Progenitor cell of endocrine pancreas (in vitro differentiated cells): ENCODE measurements at places on chromosomes 1 and 21. TPM values are rescaled to one million over a fixed set of nuclear protein-coding genes. Genes with fewer than 3 reads are reported as not detected.

DNA sequence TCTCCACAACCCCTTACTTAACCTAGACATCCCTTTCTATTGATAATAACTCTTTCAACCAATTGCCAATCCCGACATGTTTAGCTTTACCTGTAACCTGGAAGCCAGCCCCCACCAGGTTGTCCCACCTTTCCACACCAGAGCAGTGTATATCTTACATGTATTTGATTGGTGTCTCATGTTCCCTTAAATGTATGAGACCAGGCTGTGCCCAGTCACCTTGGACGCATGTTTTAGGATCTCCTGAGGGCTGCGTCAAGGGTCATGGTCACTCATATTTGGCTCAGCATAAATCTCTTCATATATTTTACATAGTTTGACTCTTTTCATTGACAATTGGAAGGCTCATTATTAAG, 5.3 kb upstream of the SLC19A1 start:
- H3K36me3 ChIP-seq, result no peaks in the 10 kb centered on the region
- H3K4me3 ChIP-seq, result no peak overlapping the region
- peaks cover 24% of the 10 kb centered on the region for H3K27me3 ChIP-seq
- peak overlapping the region; percentile 34 for H3K27ac ChIP-seq

- no peaks in the 10 kb centered on the region for H3K27me3 ChIP-seq
- H3K4me3 ChIP-seq, result no peak overlapping the region
- no peak for DNase-seq
- H3K27ac ChIP-seq, result no peak overlapping the region
- no peaks in the 10 kb centered on the region for H3K36me3 ChIP-seq
- H3K4me1 ChIP-seq, result peaks cover 3% of the 10 kb centered on the region
Measured at GRCh38 chr21:21851205-21851604, 853.0 kb downstream of the NCAM2 start.

TBX15 gene
- total RNA-seq, result not detected in 2 replicates

C1orf105 gene
- total RNA-seq, result not detected in 2 replicates

DNA sequence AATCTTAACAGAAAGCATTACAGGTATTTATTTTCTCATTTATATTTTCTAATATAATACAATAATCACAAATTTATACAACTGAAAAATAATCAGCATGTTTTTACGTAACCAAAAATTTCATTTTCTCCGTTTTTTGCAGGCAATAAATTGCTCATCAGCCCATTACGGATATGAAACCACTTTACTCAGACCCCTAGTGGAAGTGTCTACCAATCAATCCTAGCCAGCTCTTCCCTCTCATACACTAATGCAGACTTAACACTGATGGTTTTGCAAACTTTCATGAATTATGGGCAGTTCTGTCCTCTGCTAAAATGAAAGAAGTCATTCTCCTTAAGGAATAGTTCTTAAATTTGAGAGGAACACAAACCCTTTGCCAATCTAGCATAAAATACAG, 124.7 kb downstream of the EIF4G3 start:
- peaks cover 21% of the 10 kb centered on the region for H3K36me3 ChIP-seq
- H3K27ac ChIP-seq, result no peak overlapping the region
- H3K27me3 ChIP-seq, result no peaks in the 10 kb centered on the region

GRCh38 chr1:156953571-156953970, 33.1 kb downstream of the LRRC71 start:
- H3K4me1 ChIP-seq, result no peaks in the 10 kb centered on the region
- no peak overlapping the region for H3K27ac ChIP-seq
- H3K4me3 ChIP-seq, result no peak overlapping the region
- H3K27me3 ChIP-seq, result no peaks in the 10 kb centered on the region
- no peak for DNase-seq

GRCh38 chr1:185241127-185241526, 75.9 kb downstream of the IVNS1ABP start:
- no peak for DNase-seq
- H3K4me1 ChIP-seq, result peaks cover 2% of the 10 kb centered on the region

GRCh38 chr21:27954543-27955165, 987.8 kb upstream of the ADAMTS5 start:
- no peaks in the 10 kb centered on the region for H3K27me3 ChIP-seq
- peaks cover 4% of the 10 kb centered on the region for H3K4me1 ChIP-seq
- no peaks in the 10 kb centered on the region for H3K36me3 ChIP-seq
- no peak overlapping the region for H3K27ac ChIP-seq

NPPA gene
- total RNA-seq, result not detected in 2 replicates

- no peaks in the 10 kb centered on the region for H3K36me3 ChIP-seq
- DNase-seq, result no peak
- no peak overlapping the region for H3K27ac ChIP-seq
- no peaks in the 10 kb centered on the region for H3K27me3 ChIP-seq
Measured at GRCh38 chr1:118214866-118215265, 29.8 kb upstream of the SPAG17 start.

NR1I3 gene
- total RNA-seq, result not detected in 2 replicates

SELP gene
- total RNA-seq, result not detected in 2 replicates

- H3K4me3 ChIP-seq, result no peak overlapping the region
- H3K4me1 ChIP-seq, result no peaks in the 10 kb centered on the region
- H3K27me3 ChIP-seq, result no peaks in the 10 kb centered on the region
- H3K27ac ChIP-seq, result no peak overlapping the region
Measured at GRCh38 chr1:243447347-243447746, 191.5 kb downstream of the SDCCAG8 start.

TMEM269 gene
- total RNA-seq, result 0.42 and 0.48 TPM in 2 replicates

GRCh38 chr1:210527091-210527490, 198.4 kb downstream of the HHAT start:
- no peak overlapping the region for H3K4me3 ChIP-seq
- DNase-seq, result no peak
- H3K36me3 ChIP-seq, result no peaks in the 10 kb centered on the region

- peak overlapping the region; percentile 54 for H3K27ac ChIP-seq
- H3K27me3 ChIP-seq, result no peaks in the 10 kb centered on the region
- peaks cover 21% of the 10 kb centered on the region for H3K4me1 ChIP-seq
- peak overlapping the region; percentile 24 for H3K4me3 ChIP-seq
Measured at GRCh38 chr1:27144049-27144748, 10.7 kb downstream of the SLC9A1 start.

- H3K4me1 ChIP-seq, result no peaks in the 10 kb centered on the region
- no peaks in the 10 kb centered on the region for H3K27me3 ChIP-seq
- H3K27ac ChIP-seq, result no peak overlapping the region
- DNase-seq, result no peak
- H3K36me3 ChIP-seq, result peaks cover 27% of the 10 kb centered on the region
- no peak overlapping the region for H3K4me3 ChIP-seq
Measured at GRCh38 chr1:220170836-220171526, 77.0 kb downstream of the IARS2 start.

DNA sequence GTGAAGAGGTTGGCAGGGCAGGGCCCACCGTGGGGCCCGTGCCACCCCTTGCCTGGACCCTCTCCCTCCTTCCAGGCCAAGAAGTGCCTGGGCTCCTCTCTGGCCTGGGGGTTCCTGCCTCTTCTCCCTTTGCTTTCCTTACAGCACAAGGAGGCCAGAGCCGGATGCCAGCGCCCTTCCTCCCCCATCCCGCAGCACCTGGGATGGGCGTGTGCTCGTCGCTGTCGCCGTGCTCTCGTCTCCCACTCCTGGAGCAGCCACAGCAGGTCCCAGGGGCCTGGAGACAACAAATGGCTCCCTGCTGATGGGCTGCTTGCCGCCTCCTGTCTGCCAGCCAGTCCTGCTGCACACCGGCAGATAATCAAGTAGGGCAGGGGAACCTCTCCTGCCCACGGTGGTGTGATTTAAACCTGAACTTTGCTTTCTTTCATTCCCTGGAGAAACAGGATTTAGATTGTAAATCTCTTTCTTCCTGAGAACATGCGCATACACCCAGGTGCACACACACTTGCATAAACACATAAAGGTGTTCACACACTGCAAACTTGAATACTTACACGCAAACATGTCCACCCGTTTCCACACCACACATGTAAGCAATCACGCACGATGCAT, 50.8 kb upstream of the POU3F1 start:
- DNase-seq, result no peak
- no peaks in the 10 kb centered on the region for H3K4me1 ChIP-seq
- H3K36me3 ChIP-seq, result no peaks in the 10 kb centered on the region
- no peak overlapping the region for H3K27ac ChIP-seq
- no peak overlapping the region for H3K4me3 ChIP-seq

DNA sequence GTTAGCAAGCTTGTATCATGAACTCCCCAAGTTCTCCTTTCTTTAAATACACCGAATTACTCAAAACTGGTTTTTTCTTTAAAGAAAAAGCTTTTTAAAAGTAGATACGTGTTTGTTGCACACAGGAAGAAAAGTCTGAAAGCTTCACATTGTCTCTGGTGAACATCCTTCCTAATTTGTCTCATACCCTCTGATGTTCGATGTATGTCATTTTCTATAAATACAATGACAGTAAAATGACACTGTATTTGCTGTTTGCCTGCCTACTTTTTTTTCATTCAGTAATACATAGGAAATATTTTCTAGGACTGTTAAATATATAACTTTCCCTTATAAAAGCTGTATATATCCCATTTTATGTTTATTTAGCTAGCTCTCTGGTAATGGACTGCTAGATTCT, 153.9 kb downstream of the GALNT2 start:
- no peak overlapping the region for H3K27ac ChIP-seq
- no peak overlapping the region for H3K4me3 ChIP-seq
- H3K36me3 ChIP-seq, result peaks cover 1% of the 10 kb centered on the region

TNFRSF18 gene
- 0.48 TPM in 1 of 2 replicates, not detected in the other for total RNA-seq

DNA sequence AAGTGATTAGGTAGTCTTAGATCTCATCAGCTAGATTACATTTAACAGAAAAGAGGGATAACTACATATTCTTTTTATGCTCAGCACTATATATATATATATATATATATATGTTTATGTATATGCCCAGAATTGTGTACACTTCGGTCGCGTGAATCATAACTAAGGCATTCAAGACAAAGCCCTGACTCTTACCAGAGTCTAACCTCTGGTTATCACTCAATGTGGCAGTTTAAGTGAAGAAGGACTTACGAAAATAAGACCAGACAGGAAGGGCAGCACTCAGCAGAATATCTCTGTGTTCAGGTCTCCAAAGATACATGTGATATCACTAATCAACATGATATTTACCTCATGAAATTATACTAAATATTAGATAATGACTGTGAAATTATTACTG, 1326.7 kb downstream of the MRPL39 start:
- H3K4me3 ChIP-seq, result no peak overlapping the region
- no peak for DNase-seq
- H3K27ac ChIP-seq, result no peak overlapping the region
- H3K36me3 ChIP-seq, result no peaks in the 10 kb centered on the region

CCDC27 gene
- total RNA-seq, result not detected in 2 replicates

DNA sequence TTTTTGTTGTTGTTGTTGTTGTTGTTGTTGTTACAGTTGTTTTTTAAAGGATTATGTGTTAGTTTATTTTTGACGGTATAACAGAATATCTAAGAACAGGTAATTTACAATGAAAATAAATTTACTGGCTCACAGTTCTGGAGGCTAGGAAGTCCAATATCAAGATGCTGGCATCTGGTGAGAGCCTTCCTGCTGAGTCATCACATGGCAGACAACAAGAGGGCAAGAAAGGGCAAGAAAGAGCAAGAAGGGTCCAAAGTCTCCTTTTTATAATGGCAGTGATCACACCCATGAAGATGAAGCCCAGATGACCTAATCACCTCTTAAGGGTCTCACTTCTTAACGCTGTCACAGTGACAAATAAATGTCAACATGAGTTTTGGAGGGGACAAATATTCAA, 142.1 kb downstream of the NEGR1 start:
- no peaks in the 10 kb centered on the region for H3K27me3 ChIP-seq
- no peak overlapping the region for H3K4me3 ChIP-seq
- H3K36me3 ChIP-seq, result no peaks in the 10 kb centered on the region
- no peak for DNase-seq
- no peaks in the 10 kb centered on the region for H3K4me1 ChIP-seq

GRCh38 chr1:212984522-212985291, 31.0 kb downstream of the ANGEL2 start:
- no peaks in the 10 kb centered on the region for H3K27me3 ChIP-seq
- no peak overlapping the region for H3K4me3 ChIP-seq
- H3K27ac ChIP-seq, result no peak overlapping the region
- peaks cover under 1% of the 10 kb centered on the region for H3K4me1 ChIP-seq
- no peak for DNase-seq
- H3K36me3 ChIP-seq, result no peaks in the 10 kb centered on the region

DNA sequence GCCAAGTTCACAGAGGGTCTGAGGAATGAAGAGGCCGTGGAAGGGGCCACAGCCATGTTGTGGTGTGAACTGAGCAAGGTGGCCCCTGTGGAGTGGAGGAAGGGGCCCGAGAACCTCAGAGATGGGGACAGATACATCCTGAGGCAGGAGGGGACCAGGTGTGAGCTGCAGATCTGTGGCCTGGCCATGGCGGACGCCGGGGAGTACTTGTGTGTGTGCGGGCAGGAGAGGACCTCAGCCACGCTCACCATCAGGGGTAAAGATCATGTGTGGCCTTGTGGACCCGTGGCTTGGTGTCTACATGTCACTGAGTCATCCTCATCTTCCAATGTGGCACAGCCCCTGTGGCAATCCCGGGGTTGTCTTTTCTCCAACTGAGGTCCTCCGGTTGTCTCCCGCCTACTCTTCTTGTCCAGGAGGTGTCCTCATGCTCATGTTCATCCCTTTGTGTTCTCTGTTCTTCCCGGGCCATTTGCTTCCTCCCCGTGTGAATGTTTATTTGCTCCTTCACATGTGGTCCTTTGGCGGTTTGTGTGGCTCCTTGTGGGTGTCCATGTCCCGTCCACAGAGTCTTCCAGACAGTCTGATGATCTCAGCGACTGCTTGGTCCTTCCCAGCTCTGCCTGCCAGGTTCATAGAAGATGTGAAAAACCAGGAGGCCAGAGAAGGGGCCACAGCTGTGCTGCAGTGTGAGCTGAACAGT, 84.2 kb downstream of the OBSCN start:
- H3K36me3 ChIP-seq, result peaks cover 19% of the 10 kb centered on the region
- DNase-seq, result no peak
- H3K27ac ChIP-seq, result no peak overlapping the region
- H3K4me3 ChIP-seq, result no peak overlapping the region
- no peaks in the 10 kb centered on the region for H3K27me3 ChIP-seq

HHIPL2 gene
- total RNA-seq, result 0.27 and 0.57 TPM in 2 replicates

- H3K27ac ChIP-seq, result no peak overlapping the region
- no peak for DNase-seq
- peaks cover 49% of the 10 kb centered on the region for H3K36me3 ChIP-seq
Measured at GRCh38 chr1:212401838-212402582, 12.7 kb downstream of the PACC1 start.

- peaks cover 1% of the 10 kb centered on the region for H3K4me1 ChIP-seq
- H3K27ac ChIP-seq, result no peak overlapping the region
- no peaks in the 10 kb centered on the region for H3K36me3 ChIP-seq
- H3K4me3 ChIP-seq, result no peak overlapping the region
- H3K27me3 ChIP-seq, result peaks cover 11% of the 10 kb centered on the region
- no peak for DNase-seq
Measured at GRCh38 chr1:30753660-30754123, 3.9 kb downstream of the LAPTM5 start.

DNA sequence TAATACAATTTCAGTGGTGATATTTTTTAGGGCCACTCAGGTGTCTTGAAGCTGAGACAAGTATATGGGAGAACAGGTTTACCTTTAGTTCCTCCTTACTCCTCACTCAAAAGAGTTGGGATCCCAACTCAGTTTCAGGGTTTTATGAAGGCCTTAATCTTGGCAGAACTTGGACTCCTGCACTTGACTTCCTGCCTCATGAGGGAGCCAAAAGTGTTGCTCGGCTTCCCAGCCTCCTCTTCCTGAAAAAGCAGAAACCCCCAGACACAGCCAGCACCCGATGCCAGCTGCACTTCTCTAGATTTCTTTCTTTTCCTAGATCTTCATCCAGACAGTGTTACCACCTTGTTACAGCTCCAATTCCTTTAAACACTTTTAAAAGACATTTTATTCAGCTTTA, 70.8 kb upstream of the TMPRSS2 start:
- no peak for DNase-seq
- no peak overlapping the region for H3K4me3 ChIP-seq
- no peaks in the 10 kb centered on the region for H3K27me3 ChIP-seq
- no peak overlapping the region for H3K27ac ChIP-seq
- peaks cover 3% of the 10 kb centered on the region for H3K36me3 ChIP-seq
